Endothelial cell (in vitro differentiated cells): ENCODE measurements at places on chromosomes 3 and 15.

GRCh38 chr15:58715266-58715917, 34.1 kb downstream of the ADAM10 start:
- DNase-seq = no peak

- DNase-seq = no peak
These were observed 94.9 kb downstream of the LRRK1 start for GRCh38 chr15:101013769-101014675.

DNA sequence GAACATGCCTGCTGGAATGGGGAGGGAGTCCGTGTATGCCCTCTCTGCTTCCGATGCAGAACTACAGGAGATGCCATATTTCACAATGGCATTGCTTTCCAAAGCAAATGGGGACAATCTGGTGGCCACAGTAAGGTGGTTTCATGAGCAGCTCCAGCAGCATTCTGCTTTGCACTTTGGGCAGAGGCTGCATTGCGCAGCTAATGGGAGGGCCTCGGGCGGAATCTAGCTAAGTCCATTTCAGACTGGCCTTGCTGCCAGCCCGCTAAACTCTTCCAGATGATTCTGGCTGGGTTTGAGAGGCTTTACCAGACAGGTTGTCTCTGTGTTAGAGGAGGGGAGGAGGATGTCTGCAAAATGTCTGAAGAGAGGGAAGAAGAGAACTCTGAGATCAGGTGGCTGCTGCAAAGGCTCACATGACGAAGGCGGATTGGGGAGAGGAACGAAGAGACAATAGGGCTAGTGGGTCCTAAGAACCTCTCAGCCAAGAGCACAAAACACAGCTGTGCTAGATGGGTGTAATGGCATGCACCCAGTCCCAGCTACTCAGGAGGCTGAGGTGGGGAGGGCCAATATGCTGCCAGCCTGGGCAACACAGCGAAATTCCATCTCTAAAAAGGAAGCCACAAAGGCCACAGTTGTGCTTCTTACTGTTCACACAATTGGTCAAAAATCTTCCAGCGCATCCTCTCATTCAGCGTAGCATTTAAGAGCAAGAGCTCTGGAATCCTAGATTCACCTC, 63.7 kb downstream of the BDH1 start:
- DNase-seq = no peak

DNA sequence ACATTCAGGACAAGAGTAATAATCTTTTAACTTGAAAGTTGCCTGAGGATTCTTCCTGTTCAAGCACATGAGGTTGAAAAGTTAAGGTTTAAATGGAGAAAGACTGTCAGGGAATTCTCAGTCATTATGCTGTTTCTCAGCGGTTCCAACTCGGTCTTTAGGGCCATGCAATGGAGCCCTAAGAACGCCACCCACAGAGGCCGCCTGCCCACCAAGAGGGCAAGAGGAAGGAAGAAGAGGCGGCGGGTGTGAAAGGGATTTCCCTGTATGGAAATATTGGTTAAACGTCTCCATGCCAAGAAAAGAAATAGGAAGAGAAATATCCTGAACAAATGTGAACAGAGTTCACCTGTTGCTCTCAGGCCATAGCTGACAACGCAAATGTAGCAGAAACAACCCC, 234.4 kb downstream of the OCA2 start:
- DNase-seq = no peak
